ENCODE measurements at places on chromosomes 1 and 21.

- H3K4me3 ChIP-seq, result no peak overlapping the region
- H3K27me3 ChIP-seq, result peaks cover 6% of the 10 kb centered on the region
- DNase-seq, result no peak
- H3K4me1 ChIP-seq, result peaks cover 2% of the 10 kb centered on the region
These were observed 3.8 kb downstream of the NMNAT2 start for GRCh38 chr1:183414365-183414764.

DNA sequence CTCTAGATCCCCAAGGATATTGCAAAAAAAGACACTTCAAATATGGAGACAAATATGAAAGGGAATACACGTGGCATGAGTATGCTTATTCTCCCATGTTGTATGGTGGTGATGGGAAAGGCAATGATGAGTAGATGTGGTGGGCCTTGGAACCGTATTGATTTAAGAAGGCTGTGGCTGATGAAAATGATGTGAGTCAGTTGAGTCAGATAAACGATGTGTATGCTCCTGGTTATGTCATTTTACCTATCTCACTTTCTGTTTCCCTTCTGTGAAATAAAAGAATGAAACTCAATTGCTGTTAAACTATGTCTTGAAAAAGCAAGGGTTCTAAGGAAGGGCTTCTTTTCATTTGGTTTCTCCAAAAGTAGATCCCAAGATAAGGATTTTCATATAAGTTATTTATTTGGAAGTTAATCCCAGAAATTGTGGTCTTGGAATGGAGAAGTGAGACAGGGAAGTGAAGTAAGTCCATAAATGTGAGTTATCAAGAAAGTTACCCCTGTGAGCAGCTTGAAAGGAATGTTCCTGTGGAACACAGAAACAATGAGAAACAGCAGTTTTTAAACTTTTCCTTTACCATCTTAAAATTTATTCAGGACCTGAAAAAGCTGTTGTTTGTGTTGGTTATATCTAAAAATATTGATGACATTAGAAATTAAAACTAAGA, 292.0 kb downstream of the DUSP10 start:
- no peaks in the 10 kb centered on the region for H3K4me1 ChIP-seq
- no peak overlapping the region for H3K27ac ChIP-seq
- no peaks in the 10 kb centered on the region for H3K27me3 ChIP-seq
- H3K4me3 ChIP-seq, result no peak overlapping the region
- no peak for DNase-seq
- H3K36me3 ChIP-seq, result no peaks in the 10 kb centered on the region

GRCh38 chr1:113233441-113233840, 156.9 kb upstream of the MAGI3 start:
- H3K4me3 ChIP-seq, result no peak overlapping the region
- H3K36me3 ChIP-seq, result no peaks in the 10 kb centered on the region
- H3K27ac ChIP-seq, result no peak overlapping the region
- H3K4me1 ChIP-seq, result peaks cover 2% of the 10 kb centered on the region

GRCh38 chr1:147504801-147505311, 36.4 kb upstream of the BCL9 start:
- H3K27me3 ChIP-seq, result no peaks in the 10 kb centered on the region
- peaks cover 8% of the 10 kb centered on the region for H3K4me1 ChIP-seq

DNA sequence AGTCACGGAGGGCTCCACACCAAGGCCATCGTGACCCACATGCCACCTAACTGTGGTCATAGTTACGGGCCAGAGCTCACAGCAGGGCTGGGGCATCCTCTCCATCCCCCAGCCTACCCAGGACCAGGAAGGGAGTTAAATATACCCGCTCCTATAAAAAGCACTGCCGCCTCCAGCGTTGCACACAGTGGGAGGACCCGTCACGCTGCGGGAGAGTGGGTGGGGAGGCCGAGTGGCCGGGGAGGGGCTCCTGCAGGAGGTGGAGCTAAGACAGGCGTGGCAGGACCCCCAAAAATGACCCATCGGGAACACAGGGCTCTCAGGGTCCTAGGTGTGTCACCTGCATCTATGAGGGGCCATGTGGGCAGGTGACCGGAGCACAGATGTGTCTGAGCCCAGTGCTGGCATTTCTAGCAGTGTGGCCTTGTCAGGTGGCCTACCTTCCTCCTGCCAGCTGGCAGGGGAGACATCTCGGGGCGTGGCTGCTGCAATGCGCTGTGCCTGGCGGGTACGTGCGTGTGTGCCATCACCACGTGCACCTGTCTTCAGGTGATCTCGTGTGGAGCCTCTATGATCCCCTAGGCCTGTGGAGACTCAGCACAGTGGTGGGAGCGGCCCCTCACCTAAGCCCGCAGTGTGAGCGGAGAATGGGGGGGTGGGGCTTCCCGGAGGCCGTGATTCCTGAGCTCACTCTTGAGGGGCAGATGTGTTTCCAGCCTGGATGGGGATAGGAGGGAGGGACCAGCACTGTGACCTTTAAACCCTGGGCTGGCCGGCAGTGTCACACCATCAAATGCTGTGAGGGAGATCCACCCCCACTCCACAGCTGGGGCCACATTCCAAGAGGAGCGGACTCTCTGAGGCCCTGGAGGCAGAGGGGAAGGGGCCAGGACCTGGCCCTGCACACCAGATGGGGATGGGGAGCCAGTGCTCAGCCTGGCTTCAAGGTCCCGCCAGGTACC, 17.7 kb downstream of the AGRN start:
- H3K27me3 ChIP-seq, result no peaks in the 10 kb centered on the region
- no peaks in the 10 kb centered on the region for H3K36me3 ChIP-seq
- no peak overlapping the region for H3K4me3 ChIP-seq
- DNase-seq, result no peak
- H3K4me1 ChIP-seq, result no peaks in the 10 kb centered on the region

DNA sequence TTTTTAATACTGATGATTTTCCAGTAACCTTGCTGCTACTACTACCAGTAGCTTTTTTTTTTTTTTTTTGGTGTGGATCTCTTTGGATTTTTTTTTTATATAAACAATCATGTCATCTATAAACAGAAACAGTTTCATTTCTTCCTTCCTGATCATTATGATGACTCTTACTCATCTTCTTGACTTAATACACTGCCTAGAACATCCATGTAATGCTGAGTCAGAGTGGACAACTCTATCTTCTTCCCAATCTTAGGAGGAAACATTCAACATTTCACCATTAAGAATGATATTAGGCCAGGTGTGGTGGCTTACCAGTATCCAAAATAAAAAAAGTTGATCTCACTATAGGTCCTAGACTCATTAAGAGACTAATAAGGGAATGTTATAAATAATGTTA, 69.1 kb downstream of the RUSC1 start:
- no peak for DNase-seq
- H3K27ac ChIP-seq, result no peak overlapping the region
- H3K4me1 ChIP-seq, result no peaks in the 10 kb centered on the region

DNA sequence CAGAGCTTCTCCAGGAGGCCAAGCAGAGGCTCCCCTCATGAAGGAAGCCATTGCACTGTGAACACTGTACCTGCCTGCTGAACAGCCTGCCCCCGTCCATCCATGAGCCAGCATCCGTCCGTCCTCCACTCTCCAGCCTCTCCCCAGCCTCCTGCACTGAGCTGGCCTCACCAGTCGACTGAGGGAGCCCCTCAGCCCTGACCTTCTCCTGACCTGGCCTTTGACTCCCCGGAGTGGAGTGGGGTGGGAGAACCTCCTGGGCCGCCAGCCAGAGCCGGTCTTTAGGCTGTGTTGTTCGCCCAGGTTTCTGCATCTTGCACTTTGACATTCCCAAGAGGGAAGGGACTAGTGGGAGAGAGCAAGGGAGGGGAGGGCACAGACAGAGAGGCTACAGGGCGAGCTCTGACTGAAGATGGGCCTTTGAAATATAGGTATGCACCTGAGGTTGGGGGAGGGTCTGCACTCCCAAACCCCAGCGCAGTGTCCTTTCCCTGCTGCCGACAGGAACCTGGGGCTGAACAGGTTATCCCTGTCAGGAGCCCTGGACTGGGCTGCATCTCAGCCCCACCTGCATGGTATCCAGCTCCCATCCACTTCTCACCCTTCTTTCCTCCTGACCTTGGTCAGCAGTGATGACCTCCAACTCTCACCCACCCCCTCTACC, 19.1 kb downstream of the CSF1 start:
- H3K36me3 ChIP-seq, result no peaks in the 10 kb centered on the region
- H3K4me1 ChIP-seq, result no peaks in the 10 kb centered on the region
- no peak for DNase-seq
- no peak overlapping the region for H3K27ac ChIP-seq
- H3K27me3 ChIP-seq, result no peaks in the 10 kb centered on the region
- H3K4me3 ChIP-seq, result no peak overlapping the region
